Bronchial epithelial cell (primary cell): ENCODE measurements at places on chromosomes 6 and 20.

DNA sequence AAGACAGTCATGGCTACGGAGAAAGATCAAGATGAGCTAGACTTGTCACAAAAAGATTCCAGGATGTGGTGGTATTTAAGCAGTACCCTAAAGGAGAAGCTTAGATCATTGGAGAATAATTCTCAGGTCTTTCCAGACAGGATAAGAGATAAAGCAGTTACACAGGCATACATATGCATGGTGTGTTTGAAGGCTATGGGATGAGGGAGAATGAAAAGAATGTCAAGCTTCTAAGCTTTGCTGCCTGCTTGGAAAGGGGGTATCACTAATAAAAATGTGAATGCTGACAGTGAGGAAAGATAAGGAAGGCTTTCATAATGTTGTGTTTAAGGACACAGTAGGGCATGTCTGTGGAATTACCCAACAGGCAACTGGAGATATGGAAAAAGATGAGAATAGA lies 28.1 kb downstream of the RWDD2A start:
- no peak for DNase-seq

DNA sequence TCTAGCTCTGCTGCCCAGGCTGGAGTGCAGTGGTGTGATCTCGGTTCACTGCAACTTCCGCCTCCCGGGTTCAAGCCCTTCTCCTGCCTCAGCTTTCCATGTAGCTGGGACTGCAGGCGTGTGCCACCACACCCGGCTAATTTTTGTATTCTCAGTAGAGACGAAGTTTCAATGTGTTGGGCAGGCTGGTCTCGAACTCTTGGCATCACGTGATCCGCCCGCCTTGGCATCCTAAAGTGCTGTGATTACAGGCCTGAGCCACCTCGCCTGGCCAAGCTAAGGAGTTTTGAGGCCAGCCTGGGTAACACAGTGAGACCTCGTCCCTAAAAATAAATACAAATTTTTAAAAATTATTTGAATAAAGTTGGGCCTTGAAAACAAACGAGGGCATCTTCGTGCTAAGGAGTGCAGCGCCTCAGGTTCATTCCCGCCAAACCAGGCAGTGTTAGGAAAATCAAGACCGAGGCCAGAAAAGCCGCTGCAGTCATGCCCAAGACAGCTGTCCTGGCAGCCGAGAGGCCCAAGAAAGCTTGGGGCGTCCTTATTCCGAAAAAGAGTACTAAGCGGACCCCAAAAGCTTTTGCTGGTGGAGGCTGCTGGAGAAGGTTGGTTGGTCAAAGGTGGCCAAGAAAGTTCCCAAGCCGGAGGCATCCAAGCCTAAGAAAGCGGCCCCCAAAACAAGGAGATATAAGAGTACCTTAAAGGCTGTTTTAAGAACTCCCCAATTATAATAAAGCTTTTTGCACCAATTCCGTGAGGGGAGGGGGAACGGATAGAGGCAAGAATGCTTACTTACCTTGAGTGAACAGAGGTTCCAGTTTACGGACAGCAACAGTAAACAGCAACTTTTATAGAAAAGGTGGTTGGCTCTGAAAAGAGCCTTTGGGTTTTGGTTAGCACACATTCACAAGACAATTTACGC lies 109.0 kb downstream of the HFE start:
- no peak for DNase-seq

GRCh38 chr6:21102624-21103023 lies 490.9 kb upstream of the SOX4 start:
- peak; percentile 46 for DNase-seq

GRCh38 chr6:1285956-1286355 lies 25.9 kb upstream of the FOXQ1 start:
- DNase-seq, result peak; percentile 63

- DNase-seq, result no peak
Measured at GRCh38 chr20:20956513-20956931, 149.6 kb downstream of the LINC00237 start.

- no peak for DNase-seq
Measured at GRCh38 chr6:16849988-16850680, 88.9 kb upstream of the ATXN1 start.

DNA sequence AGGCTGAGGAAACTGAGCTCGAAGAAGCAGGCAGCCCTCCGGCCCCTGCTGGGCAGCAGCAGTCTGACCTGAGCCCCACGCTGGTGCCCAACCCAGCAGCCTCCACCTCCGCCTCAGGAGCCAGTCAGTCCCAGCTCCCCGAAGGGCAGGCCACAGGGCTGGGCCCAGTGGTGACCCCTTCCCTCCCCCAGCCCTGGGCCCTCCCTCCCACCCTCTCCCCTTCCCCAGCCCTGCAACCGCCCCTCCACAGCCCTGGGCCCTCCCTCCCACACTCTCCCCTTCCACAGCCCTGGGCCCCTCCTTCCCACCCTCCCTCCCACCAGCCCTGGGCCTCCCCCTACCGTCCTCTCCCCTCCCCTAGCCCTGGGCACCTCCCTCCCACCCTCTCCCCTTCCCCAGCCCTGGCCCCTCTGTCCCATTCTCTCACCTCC lies 115.0 kb downstream of the TAF4 start:
- DNase-seq, result no peak

DNA sequence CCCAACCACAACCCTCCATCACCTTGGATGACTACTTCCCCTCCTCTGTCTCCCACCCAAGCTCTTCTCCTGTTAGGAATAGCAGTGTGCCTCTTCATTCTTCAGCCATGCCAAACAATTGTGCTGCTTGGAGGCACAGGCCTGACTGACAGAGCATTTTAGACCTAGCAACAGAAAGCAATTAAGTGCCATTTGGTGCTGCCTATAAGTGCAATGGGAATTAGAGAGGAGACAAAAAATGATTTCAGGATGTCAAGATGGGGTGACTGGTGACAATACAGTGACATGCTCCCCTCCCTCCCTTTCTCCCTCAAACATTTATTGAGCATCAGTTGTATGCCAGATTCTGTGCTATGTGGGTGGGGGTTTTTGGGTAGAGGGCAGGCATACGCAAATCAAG lies 322.6 kb upstream of the MOCS1 start:
- no peak for DNase-seq

DNA sequence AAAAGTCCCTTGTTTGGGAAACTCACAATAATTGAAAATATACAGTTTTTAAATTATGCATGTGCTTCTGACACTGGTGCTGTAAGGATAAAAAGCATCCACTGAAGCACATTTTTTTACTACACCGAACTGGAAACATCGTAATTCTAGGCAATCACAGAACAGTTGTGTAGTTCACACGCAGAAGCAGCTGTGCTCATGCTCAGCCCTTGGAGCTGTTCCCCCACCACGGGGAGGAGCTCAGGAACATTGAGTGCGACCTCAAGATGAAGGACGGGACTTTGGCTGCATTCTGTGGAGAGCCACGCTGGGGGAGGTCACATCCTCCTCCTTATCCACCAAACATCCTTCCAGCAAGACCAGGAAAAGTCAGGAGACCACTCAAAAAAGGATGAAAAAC lies 466.3 kb upstream of the CDH4 start:
- no peak for DNase-seq

GRCh38 chr6:44005507-44005903 lies 121.7 kb downstream of the MRPL14 start:
- DNase-seq, result no peak

DNA sequence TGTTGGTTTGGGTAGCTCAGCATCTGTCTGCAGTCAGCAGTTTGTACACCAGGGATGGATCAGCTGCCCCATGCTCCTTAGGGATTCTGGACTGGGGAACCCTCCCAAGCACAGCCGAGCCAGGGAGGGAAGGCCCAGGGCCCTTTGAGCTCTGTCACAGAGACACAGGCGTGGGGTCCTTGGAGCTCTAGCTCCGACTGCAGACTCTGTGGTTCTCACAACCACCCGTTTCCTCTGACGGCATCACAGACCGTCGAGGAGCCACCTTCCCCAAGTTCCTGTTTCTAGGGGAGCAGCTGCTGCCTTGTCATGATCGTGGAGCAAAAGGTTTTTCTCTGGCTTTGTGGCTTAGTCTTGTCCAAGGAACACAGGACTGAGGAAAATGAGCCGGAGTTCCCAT lies at the start of gene SLA2:
Gene SLA2, minus strand, starts transcription at position 199 of the 400 bp plus-strand sequence. CDS start 4,861 bp downstream, outside the sequence.
- no peak for DNase-seq

DNA sequence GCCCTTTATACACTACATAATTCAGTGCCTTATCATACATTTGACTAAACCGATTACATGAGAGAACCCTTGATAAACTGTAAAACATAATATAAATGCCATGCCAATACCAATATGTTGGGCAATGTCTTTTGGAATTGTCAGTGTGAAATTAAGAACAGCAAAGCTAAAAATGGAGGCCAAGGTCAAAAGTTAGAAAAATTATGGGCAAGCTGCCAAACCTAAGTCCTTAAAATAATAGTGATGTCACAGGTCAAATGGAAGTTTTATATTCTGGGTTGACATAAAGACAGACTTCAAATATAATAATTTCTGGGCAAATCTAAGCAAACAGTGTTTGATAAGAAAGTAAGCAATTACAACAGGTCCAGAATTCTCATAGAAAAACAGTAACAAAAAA lies 696.7 kb downstream of the RNF144B start:
- DNase-seq, result no peak

GRCh38 chr6:89475634-89476033 lies 42.7 kb downstream of the ANKRD6 start:
- DNase-seq, result no peak

DNA sequence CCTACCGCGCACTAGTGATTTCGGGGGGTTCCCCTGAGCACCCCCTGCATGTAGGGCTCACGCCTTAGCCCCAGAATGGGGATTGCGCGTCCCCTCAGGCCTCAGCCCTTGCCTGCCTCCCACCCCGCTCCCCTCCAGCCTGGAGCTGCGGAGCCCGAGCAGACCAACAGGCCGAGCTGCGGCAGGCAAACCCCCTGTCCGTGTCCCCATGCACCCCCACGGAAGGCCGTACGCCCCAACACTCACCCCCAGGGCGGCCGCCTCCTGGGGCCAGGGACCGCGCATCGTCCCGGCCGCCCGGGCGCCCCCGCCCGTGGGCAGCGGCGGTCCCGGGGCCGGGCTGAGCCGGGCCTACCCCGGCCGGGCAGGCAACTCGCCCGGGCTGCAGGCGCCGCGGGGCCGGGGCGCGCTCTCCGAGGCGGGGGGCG lies 1.2 kb upstream of the KCNB1 start:
- DNase-seq, result no peak

DNA sequence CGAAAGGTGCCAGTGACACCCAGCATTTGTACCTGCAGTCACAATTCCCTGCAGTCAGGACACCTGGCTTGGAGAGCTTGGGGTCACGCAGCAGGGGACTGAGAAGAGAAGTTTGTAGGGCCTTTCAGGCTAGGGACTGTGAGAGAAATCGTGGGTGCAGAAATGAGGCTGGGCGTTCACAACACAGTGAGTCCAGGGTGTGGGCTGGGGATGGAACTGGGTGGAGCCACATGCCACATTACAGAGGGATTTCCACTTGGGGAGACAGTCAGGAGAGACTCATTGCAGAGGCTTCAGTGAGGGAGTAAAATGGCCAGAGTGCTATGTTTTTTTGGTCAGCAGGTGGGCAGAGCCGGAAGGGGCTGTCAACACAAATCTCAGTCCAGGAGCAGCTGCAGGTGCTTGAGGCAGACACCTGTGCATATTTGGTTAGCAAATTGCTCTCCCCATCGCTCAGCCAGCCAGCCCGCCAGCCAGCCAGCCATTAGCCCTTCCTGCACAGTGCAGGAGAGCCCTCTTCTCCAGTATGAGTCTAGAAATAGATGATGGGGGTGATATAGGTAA lies 7.4 kb downstream of the ITPR3 start:
- DNase-seq, result no peak

GRCh38 chr20:50874111-50874757 lies 57.0 kb downstream of the ADNP start:
- no peak for DNase-seq

- no peak for DNase-seq
Measured at GRCh38 chr6:2870046-2870636, 28.5 kb upstream of the SERPINB1 start.

GRCh38 chr6:34555328-34555727 lies 801 bp downstream of the SPDEF start:
- DNase-seq, result no peak
